ENCODE measurements at places on chromosomes 7 and 10.

- DNase-seq, result no peak
These were observed 22.7 kb upstream of the FRMD4A start for GRCh38 chr10:14353291-14353913.

GRCh38 chr10:99382176-99382575 is 48.2 kb downstream of the GOT1 start:
- DNase-seq, result no peak

- no peak for DNase-seq
These were observed 57.2 kb downstream of the ENTPD1 start for GRCh38 chr10:95813054-95813685.

GRCh38 chr7:94054130-94054529 is 50.0 kb upstream of the BET1 start:
- no peak for DNase-seq

GRCh38 chr7:139767561-139767982 is 10.2 kb downstream of the HIPK2 start:
- DNase-seq, result no peak

DNA sequence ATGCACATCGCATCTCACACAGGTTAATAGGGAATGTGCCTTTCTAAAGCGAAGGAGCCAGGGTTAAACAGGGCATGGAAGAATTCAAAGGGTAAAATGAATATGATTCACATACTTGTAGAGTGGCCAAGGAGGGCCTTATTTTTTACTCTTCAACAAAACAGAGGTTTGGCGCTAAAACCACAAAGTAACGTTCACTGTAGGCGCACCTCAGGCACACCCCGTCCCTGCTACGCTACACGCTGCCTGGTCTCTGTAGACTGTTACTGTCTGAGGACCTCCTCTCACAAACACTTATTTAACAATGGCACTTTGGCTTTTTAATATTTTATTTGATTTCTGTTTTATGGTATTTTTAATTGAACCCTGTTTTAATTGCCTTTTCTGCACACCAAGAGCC is 462.1 kb upstream of the GALNT17 start:
- no peak for DNase-seq

GRCh38 chr7:151181011-151181431 is 6.0 kb downstream of the ASB10 start:
- DNase-seq, result no peak

- DNase-seq, result no peak
These were observed 78.6 kb downstream of the GSAP start for GRCh38 chr7:77337456-77337990.

DNA sequence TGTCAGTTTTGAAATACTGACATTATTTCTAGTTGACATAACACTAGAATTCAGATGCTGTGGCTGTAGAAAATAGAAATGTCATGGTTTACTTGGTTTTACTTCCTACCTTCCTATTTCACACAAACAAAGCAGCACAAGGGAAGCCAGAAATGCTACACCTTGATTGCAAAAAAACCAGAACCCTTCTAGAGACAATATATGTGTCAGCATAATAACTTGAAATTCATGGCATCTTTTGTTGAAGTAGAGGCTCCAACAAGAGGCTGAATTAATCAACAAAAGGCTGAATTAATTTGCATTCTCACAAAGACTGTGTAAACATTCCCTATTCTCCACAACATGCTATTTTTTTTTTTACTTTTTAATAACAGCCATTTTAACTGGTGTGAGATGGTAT is 25.2 kb downstream of the ZNF117 start:
- DNase-seq, result no peak

DNA sequence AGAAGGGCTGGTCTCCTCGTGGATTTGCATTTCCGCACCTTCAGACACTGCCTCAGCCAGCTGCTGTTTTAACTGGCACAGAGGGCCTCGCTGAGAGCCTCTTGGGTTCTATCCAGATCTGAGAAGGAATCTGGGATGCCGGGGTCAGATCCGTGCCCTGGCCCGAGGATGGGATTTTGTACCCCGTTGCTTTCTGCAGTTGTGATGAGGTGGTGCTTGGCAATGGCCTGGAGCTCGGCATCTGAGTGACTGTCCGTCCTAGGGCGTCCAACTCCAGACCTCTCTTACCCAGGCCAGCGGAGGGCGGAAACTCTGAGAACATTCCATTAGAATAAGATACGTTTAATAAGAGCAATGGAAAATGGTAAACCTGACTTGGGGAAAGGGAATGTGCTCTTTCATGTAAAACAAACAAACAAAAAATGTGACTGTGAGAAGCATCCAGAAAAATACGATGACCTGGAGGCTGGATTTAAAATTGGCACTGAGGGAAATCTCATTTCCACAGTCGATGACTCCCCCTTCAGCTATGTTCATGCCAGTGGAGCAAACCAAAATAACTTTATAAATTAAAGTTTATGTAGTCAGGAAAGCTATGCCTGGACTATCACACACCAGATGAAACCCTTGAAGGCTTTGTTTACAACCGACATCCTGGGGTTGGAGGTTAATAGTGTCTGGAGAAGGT is 39.6 kb downstream of the GRK5 start:
- DNase-seq, result no peak

- no peak for DNase-seq
These were observed 195.5 kb upstream of the PHYHIPL start for GRCh38 chr10:58980826-58981415.

GRCh38 chr10:71131508-71132088 is 80.8 kb upstream of the UNC5B start:
- DNase-seq, result no peak

- DNase-seq, result no peak
These were observed 82.1 kb downstream of the VIPR2 start for GRCh38 chr7:159062569-159062968.

DNA sequence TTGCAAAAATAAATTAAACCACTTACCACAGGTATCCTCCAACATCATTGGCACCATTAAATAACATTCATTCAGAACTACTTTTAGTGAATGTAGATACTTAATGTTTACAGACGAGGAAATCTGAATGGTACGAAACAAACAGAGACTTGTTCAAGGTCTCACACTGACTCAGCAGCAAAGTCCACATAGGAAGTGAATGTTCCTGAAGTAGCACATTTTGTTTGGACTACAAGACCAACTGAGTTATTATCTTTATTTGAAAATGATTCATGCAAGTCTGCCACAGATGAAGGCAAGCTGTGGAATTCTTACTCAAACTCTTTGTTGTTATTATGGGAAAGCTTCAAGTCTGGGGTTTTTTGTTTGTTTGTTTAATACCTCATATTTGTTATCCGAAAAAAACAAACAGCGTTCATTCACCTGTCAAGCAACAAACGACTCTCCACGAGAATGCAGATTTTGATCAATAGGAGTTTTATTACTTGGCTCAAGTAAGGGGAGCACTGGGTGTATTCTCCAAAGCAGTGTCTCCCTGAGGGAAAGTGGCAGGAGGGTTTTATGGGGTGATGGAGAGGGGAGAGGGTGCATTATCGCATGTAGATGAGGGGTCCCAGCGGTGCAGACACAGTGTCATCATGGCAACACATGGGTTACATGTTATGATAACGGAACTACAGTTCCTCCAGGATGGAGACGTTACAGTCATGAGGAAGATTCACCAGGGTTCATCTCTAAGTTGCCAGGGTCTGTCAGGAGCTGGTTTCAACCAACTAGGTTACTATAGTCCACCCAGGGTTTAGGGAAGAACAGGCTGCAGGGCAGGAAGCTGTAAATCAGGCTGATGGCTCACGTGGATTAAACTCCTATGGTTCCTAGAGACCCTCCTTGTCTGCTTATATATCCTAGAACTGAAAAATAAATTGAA is 147.7 kb upstream of the AKR1E2 start:
- DNase-seq, result peak; percentile 90

GRCh38 chr7:158165711-158166110 is 421.9 kb downstream of the PTPRN2 start:
- no peak for DNase-seq

DNA sequence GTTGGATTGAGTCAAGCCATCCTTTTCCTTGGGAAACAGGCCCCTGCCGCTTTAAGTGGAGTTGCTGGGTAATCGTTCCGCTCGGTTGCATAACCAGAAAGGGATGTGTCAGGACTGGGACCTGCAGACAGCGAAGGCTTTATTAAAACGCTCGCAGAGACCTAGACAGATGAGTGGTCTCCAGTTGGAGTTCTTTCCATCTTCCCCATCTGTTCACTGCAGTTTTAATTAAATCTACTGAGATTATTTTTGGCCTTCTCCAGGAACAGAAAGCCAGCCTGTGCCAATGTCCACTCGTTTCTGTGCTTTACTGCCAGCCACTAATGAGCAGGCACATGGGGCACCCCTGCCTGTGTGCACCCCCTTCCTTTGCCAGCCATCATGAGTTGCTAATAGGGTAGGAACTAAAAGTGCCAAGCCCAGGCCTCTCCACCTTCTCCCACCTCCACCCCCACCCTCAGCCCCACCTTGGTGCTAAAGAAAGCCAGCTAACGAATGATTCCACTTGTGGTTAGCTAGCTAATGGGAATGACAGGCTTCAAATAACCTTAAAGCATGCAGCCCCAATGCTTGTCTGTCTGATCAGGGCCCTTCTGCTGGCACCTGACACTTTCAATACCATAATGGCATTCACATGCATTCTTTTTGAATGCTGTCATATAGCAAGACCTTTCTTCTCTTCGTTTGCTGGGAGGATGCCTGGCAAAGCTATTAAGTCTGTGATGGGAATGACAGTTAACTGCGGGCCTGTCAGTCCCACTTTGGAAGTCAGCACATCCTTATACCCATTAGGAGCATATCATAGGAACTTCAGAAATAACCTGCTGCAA is 556.8 kb upstream of the GALNT17 start:
- DNase-seq, result peak; percentile 72

DNA sequence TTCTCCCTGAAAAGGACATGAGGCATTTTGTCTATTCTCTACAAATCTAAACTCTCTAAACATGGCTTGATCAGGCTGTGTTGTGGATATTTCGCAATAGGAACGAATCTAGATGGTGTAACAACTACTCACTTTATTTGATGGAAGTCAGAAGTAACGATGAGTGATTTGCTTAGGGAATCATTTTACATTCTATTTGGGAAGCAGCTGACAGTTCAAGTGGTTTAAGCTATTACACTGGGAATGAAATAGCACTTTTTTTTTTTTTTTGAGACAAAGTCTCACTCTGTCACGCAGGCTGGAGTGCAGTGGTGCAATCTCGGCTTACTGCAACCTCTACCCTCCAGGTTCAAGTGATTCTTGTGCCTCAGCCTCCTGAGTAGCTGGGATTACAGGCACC is 44.1 kb downstream of the NPY start:
- DNase-seq, result no peak

DNA sequence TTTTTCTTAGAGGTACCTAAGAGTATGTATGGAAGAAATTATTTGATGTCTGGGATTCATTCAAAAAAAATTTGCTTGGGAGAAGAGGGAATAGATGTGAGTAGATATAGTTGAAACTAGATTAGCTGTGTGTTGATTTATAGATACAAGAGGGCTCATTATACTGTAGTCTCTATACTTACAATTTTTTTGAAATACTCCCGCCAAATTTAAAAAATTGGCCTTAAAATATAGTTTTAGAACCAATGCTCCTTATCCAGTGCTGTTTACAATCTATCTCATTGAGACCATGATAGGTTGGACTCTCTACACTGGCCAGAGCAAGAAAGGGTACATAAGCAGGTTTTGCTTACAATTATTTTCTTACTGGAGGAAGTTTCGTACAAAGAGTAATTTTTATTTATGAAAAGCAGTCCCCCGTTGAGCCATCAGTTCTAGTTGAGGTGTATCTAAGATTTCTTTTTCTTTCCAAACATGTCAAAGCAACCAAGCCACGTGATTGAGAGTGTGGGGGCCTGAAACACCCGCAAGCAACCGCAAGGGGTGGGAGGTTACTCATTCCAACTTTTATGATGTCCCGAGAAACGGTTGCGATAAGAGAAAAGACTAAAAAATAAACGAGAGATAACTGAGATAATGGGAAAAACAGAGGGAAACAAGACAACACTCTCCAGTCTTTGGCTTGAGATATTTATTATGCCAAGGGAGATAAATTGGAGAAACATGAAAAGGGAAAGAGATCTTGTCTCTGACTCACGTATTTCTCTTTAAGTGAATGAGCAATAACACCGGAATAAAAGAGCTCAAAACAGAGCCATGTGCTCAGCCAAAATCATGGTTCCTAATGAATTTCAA is 729.2 kb downstream of the LRMDA start:
- no peak for DNase-seq

DNA sequence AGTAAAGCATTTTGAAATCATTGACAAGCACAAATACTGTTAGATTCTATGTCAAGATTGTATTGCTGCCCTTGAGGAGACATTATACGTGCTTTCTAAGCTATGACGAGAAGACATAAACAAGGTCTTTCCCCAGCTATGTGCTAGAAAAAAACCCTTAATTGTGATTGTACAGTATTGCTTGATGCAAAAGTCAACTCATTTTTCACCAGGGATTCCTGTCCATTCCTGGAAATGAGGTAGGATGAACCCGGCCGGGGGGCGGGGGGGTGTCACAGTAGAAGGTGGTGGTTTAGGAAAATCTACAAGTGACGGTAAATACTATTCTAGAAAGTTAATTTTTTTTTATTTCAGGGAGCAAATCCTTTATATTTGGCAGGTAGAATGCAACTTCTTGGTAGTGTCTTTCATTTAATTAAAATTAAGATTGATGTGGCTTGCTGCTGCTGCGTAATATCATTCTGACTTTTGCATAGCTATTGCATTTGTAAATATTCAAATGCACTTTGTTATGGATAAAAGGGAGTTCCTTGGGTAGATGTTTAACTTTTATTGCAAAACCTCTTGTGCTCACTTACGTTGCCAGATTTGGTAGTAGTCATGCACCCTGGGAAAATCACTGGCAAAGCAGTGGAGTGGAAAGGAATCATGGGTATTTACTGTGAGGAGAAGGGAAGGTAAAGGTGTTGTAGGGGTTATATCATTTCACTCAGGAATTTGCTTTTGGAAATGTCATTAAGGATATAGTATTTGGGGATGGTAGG is 164.4 kb upstream of the PRPS1L1 start:
- DNase-seq, result no peak

- peak; percentile 51 for DNase-seq
These were observed 107.3 kb downstream of the AHR start for GRCh38 chr7:17405786-17406185.

DNA sequence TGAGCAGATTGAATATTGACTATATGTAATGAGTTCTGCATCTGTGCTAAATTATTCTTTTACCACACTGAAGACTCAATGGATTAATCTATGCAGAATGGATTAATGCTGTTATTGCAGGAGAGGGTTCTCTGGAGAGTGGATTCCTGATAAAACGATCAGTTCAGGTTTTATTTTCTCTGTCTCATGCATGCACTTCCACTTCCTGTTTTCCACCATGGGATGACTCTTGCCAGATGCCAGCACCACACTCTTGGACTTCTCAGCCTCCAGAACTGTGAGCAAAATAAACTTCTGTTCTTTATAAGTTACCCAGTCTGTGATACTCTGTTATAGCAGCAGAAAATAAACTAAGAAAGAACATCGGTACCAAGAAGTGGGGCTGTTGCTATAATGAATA is 207.5 kb downstream of the KCND2 start:
- no peak for DNase-seq

- no peak for DNase-seq
These were observed 306.0 kb downstream of the TFEC start for GRCh38 chr7:115724400-115725056.

DNA sequence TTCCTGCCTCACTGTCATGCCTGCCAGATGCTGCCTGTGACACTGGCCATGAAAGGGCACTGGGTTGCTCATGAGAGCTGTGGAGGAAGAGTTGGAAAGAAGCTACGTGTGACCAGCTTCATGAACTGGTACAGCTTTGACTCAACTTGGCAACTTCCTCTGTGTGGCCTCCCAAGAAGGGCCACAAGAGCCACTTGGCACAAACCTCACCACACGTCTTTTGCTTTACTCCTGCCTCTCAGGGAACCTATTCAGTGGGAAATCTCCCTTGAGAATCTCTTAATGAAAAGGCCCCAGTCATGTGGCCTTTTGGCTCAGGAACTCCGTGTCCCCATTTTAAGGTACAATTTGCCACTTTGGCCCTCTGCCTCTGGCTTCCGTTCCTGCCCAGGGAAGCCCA is 54.5 kb downstream of the FRMD4A start:
- DNase-seq, result no peak

All from foreskin keratinocyte (primary cell).